H1 (cell line): ENCODE measurements at places on chromosomes 6 and 20. TPM values are rescaled to one million over a fixed set of nuclear protein-coding genes. Genes with fewer than 3 reads are reported as not detected.

GHRH gene
- total RNA-seq: not detected in 2 replicates

- H3K36me3 ChIP-seq: peaks cover 9% of the 10 kb centered on the region; the same call in 1 of the 2 replicates
- H3K27ac ChIP-seq: no peak overlapping the region
- no peak overlapping the region for H3K4me3 ChIP-seq
- DNase-seq: peak; percentile 72
Observed at GRCh38 chr6:83055366-83055964, 10.2 kb downstream of the UBE3D start.

DNA sequence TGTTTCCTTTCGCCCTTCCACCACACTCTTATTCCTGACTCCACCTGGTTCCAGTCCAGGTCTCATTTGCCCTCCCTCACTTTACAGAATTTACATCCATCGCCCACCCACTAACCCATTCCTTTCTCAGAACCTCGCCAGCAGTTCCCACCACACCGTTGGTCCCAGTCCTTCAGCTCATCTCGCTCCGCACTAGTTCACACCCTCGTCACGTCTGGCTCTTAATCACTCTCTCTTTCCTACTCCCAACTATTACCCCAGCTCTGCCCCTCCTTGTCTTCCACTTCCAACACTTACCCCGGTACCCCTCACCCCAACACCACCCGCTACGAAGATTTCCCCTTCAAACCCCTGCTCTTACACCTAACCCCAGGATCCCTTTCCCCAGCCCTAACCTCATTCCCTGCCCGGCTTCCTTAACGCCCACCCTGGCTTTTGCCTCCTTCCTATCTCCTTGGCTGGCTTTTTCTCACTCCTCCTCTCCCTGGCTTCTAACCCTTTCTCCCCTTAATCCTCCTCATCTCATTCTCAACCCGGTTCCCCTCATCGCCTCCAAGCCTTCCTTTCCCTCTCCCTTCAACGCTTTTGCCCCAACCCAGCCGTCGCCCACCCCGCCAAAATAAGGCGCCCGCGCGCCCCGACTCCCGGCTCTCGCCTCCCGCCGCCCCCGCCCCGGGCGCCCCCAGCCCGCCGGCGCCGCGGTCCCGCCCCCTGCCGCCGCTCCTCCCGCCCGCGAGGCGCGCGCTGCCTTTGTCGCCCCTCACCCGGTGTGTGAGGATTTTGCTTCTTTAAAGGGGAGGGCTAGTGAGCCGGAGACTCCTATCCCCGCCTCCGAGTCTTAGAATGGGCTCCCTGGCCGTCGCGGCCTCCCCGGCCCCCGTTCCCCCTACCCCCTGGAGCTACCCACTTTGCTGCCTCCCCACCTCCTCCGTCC lies 542 bp downstream of the USP49 start:
- H3K27me3 ChIP-seq: no peaks in the 10 kb centered on the region
- DNase-seq: no peak
- peak overlapping the region; percentile 78; the same call in 1 of the 2 replicates for H3K27ac ChIP-seq
- peak overlapping the region; percentile 80 for H3K4me3 ChIP-seq
- no peaks in the 10 kb centered on the region for H3K4me1 ChIP-seq

LPA gene
- 0.19 and 0.39 TPM in 2 replicates for total RNA-seq

BMP6 gene
- 1.8 and 2.1 TPM in 2 replicates for total RNA-seq

WFDC10B gene
- 0.54 TPM in 1 of 2 replicates, not detected in the other for total RNA-seq

GRCh38 chr20:54083459-54083858 lies 13.1 kb upstream of the BCAS1 start:
- no peak overlapping the region for H3K27ac ChIP-seq
- H3K36me3 ChIP-seq: no peaks in the 10 kb centered on the region
- DNase-seq: no peak
- H3K4me1 ChIP-seq: no peaks in the 10 kb centered on the region

- no peak overlapping the region for H3K4me3 ChIP-seq
- no peaks in the 10 kb centered on the region for H3K27me3 ChIP-seq
- no peak for DNase-seq
- no peaks in the 10 kb centered on the region; the same call in 1 of the 2 replicates for H3K4me1 ChIP-seq
Observed at GRCh38 chr6:126094411-126094810, 108.1 kb downstream of the TRMT11 start.
